ENCODE measurements at places on chromosomes 1 and 21. TPM values are rescaled to one million over a fixed set of nuclear protein-coding genes. Genes with fewer than 3 reads are reported as not detected.
A peak's percentile ranks its signal among the peaks of the same experiment; 100 is the strongest.

Gene LRRC8D
- 46.0 TPM for total RNA-seq

Gene PIGM
- 6.3 TPM for total RNA-seq

Gene OR6N1
- total RNA-seq = not detected

Gene ILDR2
- total RNA-seq = 0.90 TPM

Gene TCHH
- total RNA-seq = 0.27 TPM

Gene HPDL
- total RNA-seq = not detected

Gene SYPL2
- 0.37 TPM for total RNA-seq

Gene AMPD1
- not detected for total RNA-seq

Gene GPR153
- total RNA-seq = 3.4 TPM

DNA sequence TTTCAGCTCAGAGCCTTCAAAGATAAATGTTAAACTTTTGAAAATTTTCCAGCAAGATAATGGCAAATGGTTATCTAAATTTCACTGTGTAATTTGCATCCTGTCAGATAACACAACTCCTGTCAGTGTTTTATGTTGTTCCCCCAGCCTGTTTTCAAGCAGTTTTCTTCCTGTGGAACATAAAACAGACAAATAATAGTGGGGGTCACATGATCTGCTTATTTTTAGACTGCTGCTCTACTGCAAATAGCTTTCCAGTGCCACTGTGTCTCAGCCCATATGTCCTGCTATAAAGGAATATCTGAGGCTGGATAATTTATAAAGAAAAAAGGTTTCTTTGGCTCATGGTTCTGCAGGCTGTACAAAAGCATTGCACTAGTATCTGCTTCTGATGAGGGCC lies 32.2 kb downstream of the FMO3 start:
- no peak for DNase-seq

DNA sequence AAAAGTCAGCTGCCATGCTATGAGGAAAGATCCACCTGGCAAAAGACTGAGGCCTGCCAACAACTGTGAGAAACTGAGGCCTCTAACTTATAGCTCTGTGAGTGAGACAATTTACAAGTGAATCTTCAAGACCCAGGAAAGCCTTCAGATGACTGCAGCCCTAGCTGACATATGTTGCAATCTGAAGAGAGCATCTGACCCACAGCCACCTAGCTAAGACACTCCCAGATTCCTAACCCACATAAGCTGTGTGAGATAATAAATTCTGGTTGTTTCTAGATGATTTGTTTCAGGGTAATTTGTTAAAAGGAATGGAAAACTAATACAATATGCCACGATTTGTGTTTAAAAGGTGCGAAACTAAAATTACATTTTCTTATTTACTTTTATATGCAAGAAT lies 55.1 kb downstream of the HFM1 start:
- no peak for DNase-seq

GRCh38 chr21:17613242-17613676 lies 558 bp upstream of the BTG3 start:
- DNase-seq = peak; percentile 19

DNA sequence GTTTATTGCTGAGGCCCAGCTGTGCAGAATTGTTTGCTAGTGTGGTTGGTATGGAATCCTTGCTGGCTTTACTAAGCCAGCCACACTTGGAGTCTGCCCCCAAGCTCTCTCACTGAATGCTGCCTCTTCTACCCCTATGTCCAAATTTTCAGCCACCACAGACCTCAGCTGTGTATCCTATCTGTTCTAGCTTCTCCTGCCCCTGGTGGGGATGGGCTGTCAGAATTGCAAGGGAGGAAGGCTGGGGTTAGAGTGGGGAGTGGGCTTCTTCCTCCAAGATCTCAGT lies 4.4 kb downstream of the NHLH1 start:
- no peak for DNase-seq

DNA sequence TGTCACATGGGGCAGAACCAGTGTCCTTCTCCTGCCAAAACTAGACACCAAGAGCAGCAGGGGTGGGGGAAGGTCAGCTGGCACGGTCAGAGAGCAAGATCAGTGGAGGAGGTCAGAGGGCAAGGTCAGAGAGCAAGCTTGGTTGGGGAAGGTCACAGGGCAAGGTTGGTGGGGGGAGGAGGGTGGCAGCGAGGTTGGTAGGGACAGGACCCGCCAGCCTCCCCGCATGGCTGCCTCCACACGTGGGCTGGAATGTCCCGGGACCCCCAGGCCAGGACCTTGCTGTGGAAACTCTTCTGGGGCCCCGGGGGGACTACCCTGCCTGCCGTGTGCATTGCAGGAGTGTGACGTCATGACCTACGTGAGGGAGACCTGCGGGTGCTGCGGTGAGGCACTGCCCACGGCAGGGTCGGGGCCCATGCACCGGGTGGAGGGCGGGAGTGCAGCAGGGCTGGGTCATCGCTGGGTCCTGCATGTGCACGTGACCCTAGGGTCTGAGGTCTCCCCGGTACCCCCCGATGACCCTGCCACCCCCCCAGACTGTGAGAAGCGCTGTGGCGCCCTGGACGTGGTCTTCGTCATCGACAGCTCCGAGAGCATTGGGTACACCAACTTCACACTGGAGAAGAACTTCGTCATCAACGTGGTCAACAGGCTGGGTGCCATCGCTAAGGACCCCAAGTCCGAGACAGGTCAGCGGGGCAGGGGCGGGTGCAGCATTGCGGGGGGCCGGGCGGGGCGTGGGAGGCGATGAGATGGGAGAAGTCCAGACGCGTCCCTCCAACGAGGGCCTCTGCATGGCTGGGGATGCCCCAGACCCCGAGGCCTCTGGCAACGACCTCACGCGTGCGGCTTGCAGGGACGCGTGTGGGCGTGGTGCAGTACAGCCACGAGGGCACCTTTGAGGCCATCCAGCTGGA lies 27.3 kb downstream of the COL6A2 start:
- DNase-seq = no peak

GRCh38 chr1:5402618-5403017 lies 589.6 kb downstream of the NPHP4 start:
- DNase-seq = no peak

DNA sequence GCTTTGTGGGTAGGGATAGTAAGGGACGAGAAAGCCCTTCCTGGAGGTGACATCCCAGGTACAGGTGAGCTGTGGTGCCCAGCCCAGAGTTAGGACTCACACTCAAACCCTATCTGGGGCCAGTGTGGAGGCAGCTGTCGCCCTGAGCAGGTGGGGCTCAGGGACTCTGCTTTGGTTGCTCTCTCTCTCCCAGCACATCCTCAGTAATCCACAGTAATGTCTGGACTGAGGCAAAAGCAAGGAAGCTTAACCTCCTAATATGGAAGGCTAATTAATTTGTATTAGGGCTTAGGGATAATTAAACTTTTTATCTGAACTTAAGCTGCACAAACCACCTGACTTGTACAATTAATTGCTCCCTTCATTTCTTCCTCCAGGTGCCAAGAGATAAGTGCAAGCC lies 38.2 kb downstream of the DDX20 start:
- no peak for DNase-seq

GRCh38 chr1:55212349-55213150 lies 2.6 kb downstream of the USP24 start:
- no peak for DNase-seq

GRCh38 chr1:2787163-2787911 lies 14.2 kb downstream of the TTC34 start:
- peak; percentile 11 for DNase-seq

- no peak for DNase-seq
Observed at GRCh38 chr1:93735722-93736121, 54.1 kb upstream of the BCAR3 start.

GRCh38 chr1:208369045-208369444 lies 124.9 kb upstream of the PLXNA2 start:
- no peak for DNase-seq

GRCh38 chr1:50458507-50458906 lies 35.3 kb upstream of the DMRTA2 start:
- DNase-seq = no peak

- DNase-seq = no peak
Observed at GRCh38 chr1:240306673-240307072, 215.0 kb downstream of the FMN2 start.

GRCh38 chr1:228361314-228362140 lies 45.1 kb downstream of the TRIM11 start:
- no peak for DNase-seq

GRCh38 chr1:166193057-166193698 lies 26.4 kb upstream of the FAM78B start:
- no peak for DNase-seq

- no peak for DNase-seq
Observed at GRCh38 chr1:51506537-51506936, 12.5 kb downstream of the EPS15 start.

DNA sequence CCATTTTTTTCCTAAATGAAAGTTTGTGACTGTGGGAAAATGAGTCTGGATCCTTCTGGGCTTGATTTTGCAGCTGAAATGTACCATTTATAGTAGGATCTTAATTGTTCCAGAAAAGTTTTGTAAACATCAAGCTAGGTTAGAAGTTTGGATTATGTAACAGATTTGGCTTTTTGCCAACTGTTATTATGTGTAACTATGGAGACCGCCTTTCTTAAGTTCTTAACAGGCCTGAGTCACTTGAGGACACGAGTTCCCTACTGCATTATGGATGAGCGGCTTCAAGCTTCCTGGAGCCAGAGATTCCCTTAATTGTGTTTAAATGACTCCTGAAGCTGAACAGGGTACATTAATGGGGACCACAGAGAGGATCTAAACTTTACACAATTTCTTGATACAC lies 22.2 kb downstream of the SLC25A33 start:
- DNase-seq = peak; percentile 28

GRCh38 chr21:41425954-41426675 lies at the start of gene MX1:
Gene MX1, plus strand, starts transcription at chr21:41426239. Its CDS starts 5,832 bp downstream, at chr21:41432071.
- no peak for DNase-seq

GRCh38 chr1:19036041-19036812 lies 79.8 kb upstream of the IFFO2 start:
- DNase-seq = no peak

GRCh38 chr1:171112119-171112518 lies 21.4 kb downstream of the FMO3 start:
- no peak for DNase-seq

- no peak for DNase-seq
Observed at GRCh38 chr1:218942431-218942830, 231.2 kb upstream of the LYPLAL1 start.

GRCh38 chr1:41122851-41123518 lies 101.5 kb upstream of the SLFNL1 start:
- DNase-seq = peak; percentile 92

DNA sequence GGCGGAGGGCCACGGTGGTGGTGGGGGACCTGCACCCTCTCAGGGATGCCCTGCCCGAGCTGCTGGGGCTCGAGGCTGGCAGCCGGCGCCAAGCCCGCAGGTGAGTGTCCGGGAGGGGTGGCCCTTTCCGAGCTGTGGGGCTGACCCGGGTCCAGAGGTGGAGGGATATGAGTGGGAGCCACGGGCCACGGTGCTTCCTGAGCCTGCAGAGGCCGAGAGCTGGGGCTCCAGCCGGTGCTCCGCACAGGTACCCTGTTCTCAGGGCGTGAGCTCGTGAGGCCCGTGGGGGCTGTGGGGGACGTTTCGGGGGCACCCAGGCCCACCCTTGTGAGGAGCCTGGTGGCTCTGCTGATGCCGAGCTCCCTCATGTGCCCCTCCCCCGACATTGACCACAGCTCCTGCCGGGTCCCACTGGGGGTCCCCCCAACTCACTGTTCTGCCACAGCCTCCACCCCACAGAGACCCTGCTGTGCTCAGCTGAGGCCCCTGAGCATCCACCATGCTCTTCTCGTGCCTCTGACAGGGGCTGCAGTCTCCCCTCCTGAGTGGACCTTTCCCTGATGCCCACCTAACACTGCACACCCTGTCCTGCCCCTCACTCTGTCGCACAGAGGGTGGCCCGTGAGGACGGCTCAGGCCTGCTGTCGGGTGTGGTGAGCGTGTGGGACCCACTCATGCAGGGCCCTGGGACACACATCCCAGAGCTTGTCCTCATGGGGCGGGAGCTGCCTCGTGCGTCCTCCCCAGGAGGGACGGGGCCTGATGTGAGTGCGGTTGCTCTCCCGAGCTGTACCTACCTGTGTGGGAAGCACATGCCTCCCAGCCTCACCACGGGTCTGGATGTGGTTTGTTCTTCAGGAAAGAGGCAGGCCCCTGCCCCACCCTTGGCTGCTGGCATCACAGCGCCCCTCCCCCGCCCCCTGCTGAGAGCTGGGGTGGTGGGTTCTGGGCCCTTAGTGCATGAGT lies 27.5 kb downstream of the SLX9 start:
- DNase-seq = no peak

- DNase-seq = no peak
Observed at GRCh38 chr1:26154750-26155149, 4.1 kb upstream of the FAM110D start.

- no peak for DNase-seq
Observed at GRCh38 chr1:114345930-114346479, 165.0 kb downstream of the TRIM33 start.

DNA sequence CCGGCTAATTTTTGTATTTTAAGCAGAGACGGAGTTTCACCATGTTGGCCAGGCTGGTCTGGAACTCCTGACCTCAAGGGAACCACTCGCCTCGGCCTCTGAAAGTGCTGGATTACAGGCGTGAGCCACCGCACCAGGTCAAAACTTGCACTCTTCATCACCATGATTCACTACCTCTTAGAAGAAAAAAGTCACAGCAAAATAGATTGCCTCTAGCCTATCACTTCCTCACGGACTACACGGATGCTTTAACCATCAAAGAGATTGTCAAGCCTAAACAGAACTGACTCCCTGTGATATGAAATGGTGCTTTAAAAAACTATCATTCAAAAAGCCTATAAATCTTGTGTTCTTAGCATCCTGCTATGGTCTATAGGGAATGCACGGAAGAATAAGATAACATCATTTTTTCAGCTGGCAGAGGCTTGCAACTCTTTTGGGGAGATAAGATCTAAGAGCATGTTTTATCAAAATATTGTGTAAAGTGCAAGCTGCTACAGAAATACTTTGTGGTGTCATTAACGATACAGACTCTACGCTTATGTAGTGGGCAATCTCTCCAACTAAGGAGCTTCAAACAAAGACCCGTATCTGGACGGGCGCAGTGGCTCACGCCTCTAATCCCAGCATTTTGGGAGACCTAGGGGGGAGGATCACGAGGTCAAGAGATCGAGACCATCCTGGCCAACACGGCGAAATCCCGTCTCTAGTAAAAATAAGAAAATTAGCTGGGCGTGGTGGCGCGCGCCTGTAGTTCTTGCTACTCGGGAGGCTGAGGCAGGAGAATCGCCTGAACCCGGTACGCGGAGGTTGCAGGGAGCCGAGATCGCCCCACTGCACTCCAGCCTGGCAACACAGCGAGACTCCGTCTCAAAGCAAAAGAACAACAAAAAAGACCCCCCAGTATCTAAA lies 966 bp downstream of the TFB2M start:
- no peak for DNase-seq

DNA sequence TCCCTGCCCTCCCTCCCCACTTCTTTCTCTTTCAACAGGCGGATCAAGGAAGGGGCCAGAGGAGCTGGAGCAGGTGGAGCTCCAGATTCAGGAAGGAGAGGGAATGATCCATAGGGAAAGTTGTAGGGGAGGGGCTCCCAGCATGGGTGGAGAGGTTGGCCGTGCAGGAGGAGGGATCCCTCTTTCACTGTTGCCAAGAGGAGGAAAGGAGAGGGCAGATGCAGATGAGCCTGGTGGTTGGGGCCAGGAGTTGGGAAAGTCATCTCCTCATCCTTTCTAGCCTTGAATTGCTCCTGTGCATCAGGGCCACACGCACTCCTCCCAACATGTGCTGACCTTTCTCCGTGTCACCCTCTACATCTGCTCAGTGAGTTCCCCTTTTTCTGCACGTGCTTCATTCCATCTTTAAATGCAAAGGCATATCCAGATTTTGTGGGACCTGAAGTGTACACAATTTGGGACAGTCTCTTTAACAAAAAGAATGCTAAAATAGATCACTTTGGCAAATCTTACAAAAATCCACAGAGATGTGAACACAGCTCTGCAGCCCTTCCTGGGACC lies 32.4 kb downstream of the ZBTB18 start:
- no peak for DNase-seq

GRCh38 chr1:226660410-226661182 lies 78.5 kb downstream of the ITPKB start:
- no peak for DNase-seq

Data from SK-MEL-5 (cell line).